ENCODE measurements at places on chromosomes 3 and 15.

GRCh38 chr3:183597959-183598358 is 37.5 kb upstream of the KLHL24 start:
- no peak for DNase-seq

DNA sequence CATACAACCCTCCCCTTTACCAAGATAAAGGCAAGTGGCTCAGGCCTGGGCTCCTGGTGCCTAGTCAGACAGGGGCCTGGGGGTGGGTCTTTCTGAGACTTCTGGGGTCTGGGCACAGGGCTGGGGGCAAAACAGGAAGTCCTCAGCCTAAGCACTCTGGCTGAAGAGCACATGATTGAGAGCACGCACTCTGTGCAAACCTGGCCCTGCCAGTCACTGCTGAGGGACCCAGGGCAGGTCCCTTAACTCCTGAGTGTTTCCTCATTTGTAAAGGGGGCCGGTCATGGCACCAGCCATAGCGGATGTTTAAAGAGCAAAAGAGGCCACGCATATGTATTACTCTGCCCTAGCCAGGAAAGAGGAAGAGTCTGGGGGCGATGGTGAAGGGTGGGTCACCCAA is 16.0 kb downstream of the TKT start:
- no peak for DNase-seq

- no peak for DNase-seq
These were observed 551 bp downstream of the DNAJC13 start for GRCh38 chr3:132417695-132418411.

DNA sequence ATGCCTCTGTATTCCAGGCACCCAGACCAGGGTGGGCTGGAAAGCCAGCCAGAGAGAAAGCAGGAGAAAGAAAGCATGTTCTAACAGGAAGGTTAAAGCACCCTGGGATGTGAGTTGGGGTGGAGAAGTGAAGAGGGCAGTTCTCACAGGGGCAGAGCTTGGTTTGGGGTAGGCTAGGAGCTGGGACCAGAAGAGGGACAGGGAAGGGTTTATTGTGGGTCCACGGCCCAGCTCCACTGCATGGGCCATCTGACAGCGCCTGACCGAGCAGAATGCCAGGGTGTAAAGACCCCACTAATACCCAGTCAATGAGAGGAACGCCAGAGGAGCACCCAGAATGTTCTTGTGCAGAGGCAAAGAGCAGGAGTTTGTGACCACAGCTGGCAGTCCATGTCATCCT is 27.1 kb upstream of the MAGEF1 start:
- DNase-seq = no peak

- DNase-seq = no peak
These were observed 228.8 kb upstream of the P2RY1 start for GRCh38 chr3:152606146-152606545.

GRCh38 chr15:68572309-68572708 is 6.5 kb upstream of the CORO2B start:
- DNase-seq = no peak

- no peak for DNase-seq
These were observed 69.2 kb upstream of the TMC3 start for GRCh38 chr15:81443040-81443820.

- DNase-seq = no peak
These were observed 48.9 kb downstream of the LRRFIP2 start for GRCh38 chr3:37125195-37126073.

DNA sequence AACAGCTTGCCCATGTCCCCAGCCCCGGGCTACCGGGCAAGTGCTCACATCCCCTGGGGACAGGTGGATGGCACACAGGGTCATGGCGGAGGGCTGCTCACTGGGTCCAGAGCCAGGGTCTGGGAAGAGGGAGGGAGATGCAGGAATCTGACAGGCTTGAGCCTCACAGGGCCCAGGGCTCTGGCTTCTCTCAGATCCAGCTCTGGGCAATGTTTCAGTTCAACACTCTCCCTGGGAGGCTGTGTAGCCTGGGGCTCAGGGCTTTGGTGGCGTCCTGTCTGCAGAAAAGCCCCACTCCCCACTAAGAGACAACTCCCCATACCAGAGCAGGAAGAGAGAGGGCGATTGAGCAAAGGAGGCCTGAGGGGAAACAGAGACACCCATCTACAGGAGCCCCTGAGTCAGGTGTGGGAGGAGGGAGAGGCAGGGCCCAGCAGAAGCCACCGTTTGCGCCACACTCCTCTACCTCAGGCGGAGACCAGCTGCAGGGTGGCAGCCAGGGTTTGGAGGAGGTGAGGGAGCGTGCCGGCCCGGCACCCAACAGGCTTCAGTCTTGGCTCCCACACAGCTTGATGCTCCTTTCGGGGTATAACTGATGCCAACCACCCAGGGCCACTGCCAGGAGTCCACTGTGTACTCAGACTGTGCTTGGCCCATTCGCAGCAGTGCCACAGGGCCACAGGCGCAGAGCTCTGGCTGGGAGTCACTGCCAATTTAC is 16.8 kb upstream of the SRP14 start:
- DNase-seq = no peak

- no peak for DNase-seq
These were observed 276.9 kb downstream of the TLE3 start for GRCh38 chr15:69820819-69821218.

GRCh38 chr15:95598251-95598855 is 732.1 kb upstream of the NR2F2 start:
- no peak for DNase-seq

DNA sequence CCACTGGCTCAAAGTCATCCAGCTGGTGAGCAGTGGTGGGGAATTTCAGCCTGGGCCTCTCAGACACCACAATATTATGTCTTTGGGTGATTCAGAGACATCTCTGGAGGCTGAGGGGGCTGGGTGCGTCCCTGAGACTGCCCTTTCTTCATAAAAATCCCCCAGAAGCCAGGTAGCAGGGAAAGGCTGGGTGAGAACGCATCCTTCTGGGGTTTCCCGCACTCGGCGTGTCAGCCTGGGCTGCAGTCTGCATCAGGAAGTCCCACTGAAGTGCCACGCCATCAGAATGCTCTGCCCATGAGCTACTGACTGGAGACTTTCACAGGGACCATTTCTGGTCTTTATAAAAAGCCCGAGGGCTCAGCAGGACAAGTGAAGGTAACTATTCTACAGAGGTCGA is 148.8 kb upstream of the SLC6A11 start:
- no peak for DNase-seq

DNA sequence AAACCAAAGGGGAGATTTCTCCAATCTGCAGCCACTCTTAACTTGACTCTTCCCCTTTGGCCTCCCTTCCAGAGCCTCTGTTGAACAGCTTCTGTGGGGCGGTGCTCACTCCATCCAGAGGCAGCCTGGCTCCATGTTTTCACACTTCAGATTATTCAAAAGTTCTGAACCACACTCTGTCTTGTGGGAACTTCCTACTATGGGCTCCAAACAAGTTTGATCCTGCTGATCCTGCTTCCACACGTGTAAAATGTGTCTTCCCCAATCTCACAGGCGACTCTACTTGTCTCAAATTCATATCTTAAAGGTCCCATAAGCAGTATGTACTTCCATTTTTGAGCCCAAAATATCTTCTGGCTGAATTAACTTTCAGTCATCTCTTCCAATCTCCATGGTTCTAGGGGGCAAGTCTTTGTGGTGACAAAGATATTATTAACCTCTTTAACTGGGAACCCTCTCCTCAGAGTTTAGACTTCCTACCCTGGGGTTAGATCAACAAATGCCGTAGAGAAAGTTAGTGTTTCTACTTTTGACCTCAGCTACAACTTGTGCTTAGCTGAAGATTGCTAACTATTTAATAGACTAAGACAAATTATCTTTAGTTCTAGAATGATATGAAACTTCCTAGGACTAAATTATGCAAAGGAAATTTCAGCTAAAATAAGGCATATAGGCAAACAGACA is 176.3 kb upstream of the BCL6 start:
- no peak for DNase-seq

- DNase-seq = no peak
These were observed 32.9 kb downstream of the SPSB4 start for GRCh38 chr3:141083836-141084649.

GRCh38 chr3:116233711-116234357 is 211.5 kb downstream of the LSAMP start:
- DNase-seq = no peak

Data from CD4-positive, alpha-beta T cell treated with Interleukin-4 for 1 hour (primary cell).